ENCODE measurements at places on chromosomes 11 and 22.

- no peak for DNase-seq
Observed at GRCh38 chr22:22486132-22486899, 22.2 kb downstream of the ZNF280B start.

GRCh38 chr22:24379536-24379935 lies 47.9 kb upstream of the ADORA2A start:
- DNase-seq = peak; percentile 57

- no peak for DNase-seq
Observed at GRCh38 chr11:69007975-69008381, 5.1 kb downstream of the MRGPRF start.

DNA sequence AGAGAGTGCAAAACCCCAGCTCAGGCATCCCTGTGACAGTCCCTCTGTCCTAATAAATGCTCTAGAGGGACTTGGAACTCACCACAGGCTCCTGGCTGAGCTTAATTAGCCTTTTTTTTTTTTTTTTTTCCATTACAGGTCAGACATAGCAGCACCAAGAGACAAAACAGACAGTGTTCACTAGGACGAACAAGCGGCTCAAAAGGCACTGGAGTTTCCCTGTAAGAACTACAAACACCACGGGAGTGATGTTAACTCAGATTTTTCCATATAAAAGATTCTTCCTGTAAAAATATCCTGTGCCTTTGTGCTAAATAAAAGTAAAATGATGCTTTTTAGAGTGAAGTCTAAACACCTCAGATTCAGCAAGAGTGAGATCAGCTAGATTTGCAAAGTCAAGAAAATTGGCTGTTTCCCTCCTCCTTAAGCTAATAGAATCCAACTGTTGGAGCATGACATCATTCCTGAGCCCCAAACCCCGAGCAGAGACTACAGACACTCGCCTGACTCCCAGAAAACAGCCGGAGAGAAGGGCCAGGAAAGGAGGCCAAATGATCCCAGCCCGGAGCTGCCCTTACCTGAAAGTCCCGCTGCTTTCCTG lies 101.0 kb upstream of the AKIP1 start:
- DNase-seq = no peak

GRCh38 chr11:12199231-12199948 lies 89.0 kb downstream of the MICAL2 start:
- DNase-seq = no peak

GRCh38 chr22:36197514-36198146 lies 4.0 kb downstream of the APOL4 start:
- peak; percentile 83 for DNase-seq

DNA sequence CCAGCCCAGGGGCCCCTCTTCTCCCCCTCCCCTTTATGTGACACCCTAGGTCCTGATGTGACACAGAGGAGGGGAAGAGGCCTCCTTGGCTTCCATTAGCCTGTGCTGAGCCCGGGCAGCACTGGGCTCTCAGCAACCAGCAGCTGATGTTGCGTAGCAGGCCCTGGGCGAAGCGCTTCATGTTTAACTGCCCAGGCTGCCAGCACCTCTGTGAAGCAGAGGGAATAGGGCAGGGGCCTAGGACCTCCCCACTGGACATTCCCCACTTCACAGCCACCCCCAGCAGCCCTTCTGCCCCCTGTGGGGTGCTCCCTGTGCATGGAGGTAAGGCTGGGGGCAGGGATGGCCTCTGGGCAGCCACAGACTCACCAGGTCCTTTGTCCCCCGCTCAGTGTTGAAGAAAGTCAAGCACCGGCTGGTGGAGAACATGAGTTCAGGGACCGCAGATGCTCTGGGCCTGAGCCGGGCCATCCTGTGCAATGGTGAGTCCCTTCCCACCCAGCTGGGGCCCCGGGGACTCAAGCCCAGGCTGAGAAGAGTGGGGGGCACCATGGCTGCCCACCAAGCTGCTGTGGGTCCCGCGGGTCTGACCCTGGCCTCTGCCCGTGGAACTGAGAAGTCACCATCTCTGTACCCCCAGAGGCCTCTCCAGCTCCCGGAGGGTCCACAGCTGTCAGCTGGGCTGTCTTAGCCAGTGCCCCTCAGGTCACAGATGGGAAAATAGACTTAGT lies 11.6 kb downstream of the PICK1 start:
- DNase-seq = no peak

GRCh38 chr11:119100994-119101758 lies 477 bp downstream of the DPAGT1 start:
- DNase-seq = peak; percentile 40

- no peak for DNase-seq
Observed at GRCh38 chr22:41110968-41111367, 18.6 kb downstream of the EP300 start.

GRCh38 chr11:69273571-69273970 lies 20.4 kb upstream of the MYEOV start:
- no peak for DNase-seq

DNA sequence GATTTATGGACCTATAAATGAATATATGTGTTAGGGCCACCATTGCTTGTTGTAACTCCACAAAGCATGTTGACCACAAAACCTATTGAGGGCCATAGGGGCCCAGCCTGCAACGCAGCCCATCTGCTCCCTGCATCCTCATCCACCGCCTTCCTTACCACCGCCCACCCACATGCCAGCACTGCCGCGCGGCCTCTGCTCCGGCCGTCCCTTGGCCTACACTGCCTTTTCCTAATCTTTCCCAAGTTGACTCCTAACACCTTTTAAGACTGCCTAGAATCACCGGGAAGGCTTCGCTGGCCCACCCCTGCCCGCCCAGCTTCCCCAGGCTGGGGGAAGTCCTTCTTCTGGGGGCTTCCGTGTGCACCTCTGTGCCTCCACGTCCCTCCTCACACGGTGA lies 55.0 kb downstream of the SNX19 start:
- DNase-seq = no peak

DNA sequence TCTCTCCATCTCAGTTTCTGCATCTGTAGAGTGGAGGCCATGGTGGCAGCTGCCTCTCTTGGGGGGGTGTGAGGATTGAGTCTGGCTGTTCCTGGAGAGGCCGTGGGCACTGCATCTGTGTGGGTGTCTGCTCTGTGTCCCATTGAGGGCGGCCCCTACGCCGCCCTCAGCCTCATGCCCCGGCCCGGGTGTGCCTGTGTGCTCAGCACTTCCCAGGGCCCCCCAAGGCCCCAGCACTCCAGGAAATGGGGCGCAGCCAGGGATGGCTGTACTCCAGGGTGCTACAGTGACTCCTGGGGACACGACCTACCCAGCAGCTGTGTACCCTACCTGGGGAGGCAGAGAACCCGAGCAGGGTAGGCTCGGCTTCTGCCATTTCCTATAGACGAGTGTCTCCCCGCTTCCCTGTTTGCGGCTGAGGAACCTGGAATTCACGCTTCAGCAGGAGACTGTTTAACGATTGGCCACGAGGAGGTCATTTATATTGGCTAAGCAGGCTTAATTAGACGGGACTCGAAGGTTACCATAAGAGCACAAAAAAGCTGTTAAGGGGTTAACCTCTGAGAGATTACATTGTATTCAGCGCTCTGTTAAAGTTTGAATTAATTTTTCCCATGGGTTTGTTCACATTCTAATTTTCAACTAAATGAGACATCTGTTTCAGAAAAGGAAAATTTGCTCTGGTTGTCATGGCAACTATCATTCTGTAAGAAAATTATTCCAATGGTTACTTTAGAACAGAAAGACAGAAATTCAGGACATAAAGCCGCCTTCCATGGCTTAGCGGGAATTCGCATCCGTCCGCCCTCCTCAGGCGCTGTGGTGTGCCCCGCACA lies 76.4 kb downstream of the MPPED1 start:
- DNase-seq = no peak

GRCh38 chr11:118152020-118152551 lies 537 bp downstream of the SCN4B start:
- no peak for DNase-seq

- DNase-seq = no peak
Observed at GRCh38 chr11:133127741-133128140, 404.6 kb downstream of the OPCML start.

DNA sequence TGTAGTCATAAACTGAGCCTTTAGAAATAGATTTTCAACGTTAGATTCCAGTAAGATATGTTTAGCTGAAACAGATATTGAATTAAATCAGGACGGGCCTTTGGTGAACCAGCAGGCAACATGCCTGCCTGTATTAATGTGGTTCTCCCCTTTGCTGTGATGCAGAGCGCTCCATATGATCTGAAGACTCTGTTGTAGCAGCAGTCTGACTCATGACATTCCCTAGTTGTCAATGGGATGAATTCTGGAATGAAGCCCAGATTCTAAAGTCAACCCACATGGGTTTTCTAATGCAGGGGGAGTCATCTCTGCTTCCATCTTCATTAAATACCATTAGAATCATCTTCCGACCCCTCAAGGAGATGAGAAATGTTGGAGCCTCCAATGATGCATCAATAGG lies 864.5 kb downstream of the NTM start:
- no peak for DNase-seq

- DNase-seq = no peak
Observed at GRCh38 chr11:17382046-17382728, 6.3 kb downstream of the KCNJ11 start.

GRCh38 chr11:123564221-123564620 lies 90.2 kb downstream of the SCN3B start:
- DNase-seq = no peak

GRCh38 chr11:36558571-36559413 lies 9.0 kb upstream of the RAG1 start:
- DNase-seq = no peak

GRCh38 chr11:121566279-121567168 lies 113.8 kb upstream of the SORL1-AS1 start:
- DNase-seq = no peak

DNA sequence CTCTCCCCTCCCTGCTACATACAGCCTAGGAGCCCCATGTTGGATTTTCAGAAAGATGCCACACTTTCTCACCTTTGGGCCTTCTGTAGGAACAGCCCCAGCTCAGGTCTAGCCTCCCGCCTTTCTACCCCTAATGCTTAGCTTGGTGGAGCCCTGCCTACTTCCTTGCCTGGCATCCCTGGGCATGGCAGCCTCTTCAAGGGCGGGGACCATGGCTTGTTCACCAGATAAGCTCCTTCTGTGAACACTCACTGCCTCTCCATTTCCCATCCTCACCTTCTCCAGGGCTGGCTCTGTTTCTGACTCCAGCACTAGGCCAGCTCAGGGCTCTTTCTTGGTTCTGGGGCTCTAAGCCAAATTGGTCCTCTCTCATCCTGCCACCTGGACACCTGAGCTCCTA lies 1.4 kb downstream of the SEPTIN3 start:
- no peak for DNase-seq

- DNase-seq = no peak
Observed at GRCh38 chr11:45225277-45225676, 60.9 kb downstream of the SYT13 start.

DNA sequence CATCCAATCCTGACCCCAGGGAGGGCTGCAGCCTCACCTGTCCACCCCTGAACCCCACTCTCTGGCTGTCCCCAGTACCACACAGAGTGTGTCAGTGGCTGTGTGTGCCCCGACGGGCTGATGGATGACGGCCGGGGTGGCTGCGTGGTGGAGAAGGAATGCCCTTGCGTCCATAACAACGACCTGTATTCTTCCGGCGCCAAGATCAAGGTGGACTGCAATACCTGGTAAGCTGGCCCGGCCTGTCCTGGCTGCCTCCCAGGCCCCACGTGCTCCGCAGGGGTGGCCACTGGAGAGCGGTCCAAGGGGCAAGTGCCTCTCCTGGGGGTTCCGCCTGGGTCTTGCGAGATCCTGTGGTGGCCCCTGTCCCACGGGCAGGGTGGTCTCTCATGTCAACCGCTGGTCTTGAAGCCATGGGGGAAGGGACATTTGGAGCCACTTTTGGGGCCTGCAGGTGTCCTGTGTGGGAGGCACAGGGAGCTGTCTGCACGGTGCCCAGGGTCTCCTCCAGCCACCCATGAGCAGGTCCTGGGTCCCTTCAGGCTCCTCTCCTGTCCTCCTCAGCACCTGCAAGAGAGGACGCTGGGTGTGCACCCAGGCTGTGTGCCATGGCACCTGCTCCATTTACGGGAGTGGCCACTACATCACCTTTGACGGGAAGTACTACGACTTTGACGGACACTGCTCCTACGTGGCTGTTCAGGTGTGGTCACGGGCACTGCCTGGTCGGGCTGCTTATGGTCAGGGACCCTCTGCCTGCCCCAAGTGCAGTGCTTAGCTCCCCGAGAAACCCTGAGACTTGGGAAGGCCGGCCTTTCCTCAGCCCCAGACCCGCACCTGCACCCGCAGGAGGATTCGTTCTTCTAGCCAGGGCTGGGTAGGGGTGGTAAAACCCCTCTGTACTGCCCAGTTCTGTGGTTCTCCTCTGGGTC lies 11.8 kb downstream of the MUC2 start:
- DNase-seq = no peak

DNA sequence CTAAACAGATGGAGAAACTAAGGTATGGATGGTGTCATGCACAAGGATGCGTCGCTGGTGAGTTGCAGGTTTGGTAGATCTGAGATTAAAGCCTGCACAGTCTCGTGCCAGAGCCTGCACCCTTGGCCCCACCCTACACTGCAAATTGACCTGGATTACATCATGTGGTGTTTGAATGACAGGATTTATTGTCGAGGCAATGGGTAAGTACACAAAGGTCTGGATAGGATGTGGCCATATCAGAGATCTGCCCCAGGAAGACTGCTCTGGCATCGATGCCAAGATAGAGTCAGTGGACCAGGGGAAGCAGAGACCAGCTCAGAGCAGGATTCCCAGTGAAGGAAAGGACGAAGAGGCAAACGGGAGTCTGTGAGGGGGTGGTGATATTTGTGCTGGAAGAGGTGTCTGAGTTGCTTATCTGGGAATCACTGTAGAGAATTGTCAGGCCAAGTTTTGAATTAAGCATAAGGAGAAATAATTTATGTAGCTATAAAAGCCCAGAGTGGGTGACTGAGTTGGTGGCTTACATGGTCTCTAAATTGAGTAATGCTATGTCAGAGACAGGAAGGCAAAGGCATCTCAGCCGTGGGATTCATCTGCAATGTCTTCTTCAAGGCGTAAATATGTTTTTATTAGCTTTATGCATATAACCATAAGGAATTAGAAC lies 499.6 kb upstream of the B3GAT1 start:
- DNase-seq = no peak

- DNase-seq = no peak
Observed at GRCh38 chr11:104534278-104534677, 364.0 kb downstream of the CASP12 start.

DNA sequence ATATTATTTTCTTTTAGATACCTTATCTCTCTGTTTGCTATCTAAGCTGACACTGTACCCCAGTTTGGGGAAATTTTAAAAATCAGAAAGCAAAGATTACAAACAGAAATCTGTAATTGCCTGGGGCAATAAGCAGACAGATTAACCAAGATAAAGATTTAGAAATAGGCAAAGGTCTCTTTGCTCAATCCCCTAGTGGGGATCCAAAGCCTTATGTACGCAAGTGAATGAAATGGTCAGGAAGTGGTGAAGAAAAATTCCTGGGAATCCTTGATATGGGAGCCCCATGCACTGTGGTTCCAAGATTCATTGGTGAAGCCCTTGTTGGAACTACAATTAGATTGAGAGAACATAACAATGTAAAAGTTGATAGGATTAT lies 139.5 kb upstream of the GUCY1A2 start:
- no peak for DNase-seq

Data from DND-41 (cell line).